ENCODE measurements at places on chromosomes 4 and X.
A peak's percentile ranks its signal among the peaks of the same experiment; 100 is the strongest.

GRCh38 chrX:11698702-11699101 lies 33.0 kb upstream of the ARHGAP6 start:
- no peak for DNase-seq

- DNase-seq, result no peak
Measured at GRCh38 chrX:40104985-40105834, 7.5 kb upstream of the BCOR start.

GRCh38 chr4:70559211-70559830 lies 32.7 kb upstream of the AMBN start:
- peak; percentile 46 for DNase-seq

DNA sequence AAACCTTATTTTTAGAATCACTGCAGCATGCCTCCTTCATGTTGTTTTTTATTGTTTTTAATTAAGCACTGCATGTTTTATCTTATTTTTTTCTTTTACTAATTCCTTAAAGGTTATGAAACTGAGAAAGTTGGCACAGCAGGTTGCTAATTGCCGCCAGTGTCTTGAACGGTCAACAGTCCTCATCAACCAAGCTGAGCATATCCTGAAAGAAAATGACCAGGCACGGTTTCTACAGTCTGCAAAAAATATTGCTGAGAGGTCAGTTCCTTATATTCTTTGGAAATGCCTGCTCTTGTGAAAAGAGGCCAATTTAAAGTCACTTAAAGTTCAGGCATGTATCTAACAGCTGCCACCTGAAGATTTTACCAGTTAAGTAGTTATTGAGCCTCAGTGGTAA lies 76.8 kb downstream of the TEX13B start:
- no peak for DNase-seq

DNA sequence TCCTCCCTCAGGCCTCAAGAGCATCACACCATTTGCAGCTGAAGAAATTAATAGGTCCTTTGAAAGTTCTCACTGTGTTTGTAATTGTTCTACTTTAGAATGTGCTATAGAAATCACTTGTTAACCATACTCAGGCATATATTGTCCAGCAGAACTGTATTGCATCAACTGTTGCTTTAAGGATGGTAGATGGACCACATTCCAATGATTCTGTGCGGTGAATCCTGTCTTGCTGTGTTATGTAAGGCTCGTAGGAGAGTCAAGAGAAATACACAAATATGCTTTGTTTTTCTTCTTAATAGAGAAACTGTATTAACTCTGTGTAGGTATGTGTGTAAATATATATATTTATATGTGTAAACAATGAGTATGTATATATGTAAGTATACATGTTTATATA lies 6.3 kb upstream of the ADGRA3 start:
- DNase-seq, result no peak

- DNase-seq, result no peak
Measured at GRCh38 chr4:54541426-54542118, 116.2 kb upstream of the KIT start.

All from hematopoietic multipotent progenitor cell (in vitro differentiated cells).